ENCODE measurements at places on chromosomes 3 and 15.

GRCh38 chr15:67133738-67134066 lies 68.3 kb downstream of the SMAD3 start:
- no peak for DNase-seq

- DNase-seq, result no peak
Measured at GRCh38 chr3:182740710-182741109, 52.6 kb upstream of the ATP11B start.

DNA sequence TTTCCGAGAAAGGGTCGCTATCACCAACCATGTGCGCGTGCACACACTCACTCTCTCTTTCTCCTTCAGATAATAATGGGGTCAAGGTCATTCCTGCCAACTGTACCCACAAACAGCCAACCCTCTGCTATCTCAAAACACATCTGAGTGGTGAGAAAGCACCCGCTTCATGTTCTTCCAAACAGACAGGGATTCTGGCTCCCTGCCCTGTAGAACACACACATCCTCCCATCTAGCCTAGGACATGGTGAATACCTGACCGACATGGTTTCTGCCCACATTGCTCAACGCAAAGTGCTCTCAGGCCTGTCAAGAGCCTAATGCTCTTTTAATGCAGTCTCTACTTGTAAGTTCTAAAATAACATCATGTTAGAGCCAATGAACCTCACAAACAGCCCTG lies 302.2 kb downstream of the FOXP1 start:
- no peak for DNase-seq

GRCh38 chr3:36895496-36896409 lies 49.1 kb downstream of the TRANK1 start:
- no peak for DNase-seq

- DNase-seq, result no peak
Measured at GRCh38 chr15:50009634-50010033, 109.4 kb downstream of the ATP8B4 start.

DNA sequence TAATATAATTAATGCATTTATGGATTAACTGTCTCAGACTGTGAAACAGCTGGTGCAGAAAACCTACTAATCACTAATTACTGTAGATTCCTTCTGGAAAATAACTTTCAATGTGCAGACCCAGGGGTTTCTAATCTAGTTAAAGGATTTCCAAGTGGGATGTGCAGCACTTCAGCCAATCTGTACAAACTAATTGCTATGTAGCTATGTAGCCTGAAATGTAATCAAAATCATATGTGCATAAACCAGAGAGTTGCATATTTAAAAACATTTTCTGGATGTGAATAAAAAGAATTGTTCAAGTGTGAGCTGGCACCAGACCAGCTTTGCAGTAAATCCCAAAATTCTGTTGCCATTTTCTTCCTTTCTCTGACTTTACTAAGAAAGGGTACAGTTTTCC lies 127.5 kb upstream of the CD96 start:
- no peak for DNase-seq

- DNase-seq, result no peak
Measured at GRCh38 chr15:85578941-85579701, 198.7 kb downstream of the AKAP13 start.

GRCh38 chr3:29494305-29495036 lies 213.6 kb downstream of the RBMS3 start:
- no peak for DNase-seq

GRCh38 chr3:150736903-150737832 lies 25.8 kb downstream of the SIAH2 start:
- no peak for DNase-seq

DNA sequence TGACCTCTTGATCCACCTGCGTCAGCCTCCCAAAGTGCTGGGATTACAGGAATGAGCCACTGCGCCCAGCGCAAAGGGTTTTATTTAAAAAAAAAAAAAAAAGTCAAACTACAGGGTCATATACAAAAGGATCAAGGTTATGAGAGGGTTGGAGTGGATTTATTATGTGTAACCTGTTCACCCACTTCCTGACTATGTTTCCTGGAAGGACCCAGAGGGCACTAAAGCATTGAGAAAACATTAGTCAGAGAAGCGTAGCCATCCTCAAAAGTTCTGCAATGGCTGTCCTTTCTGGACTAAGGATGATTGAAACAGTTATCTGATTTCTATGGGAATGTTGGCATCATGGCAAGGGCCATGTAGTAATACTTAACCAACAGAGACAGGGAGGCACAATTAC lies 7.3 kb upstream of the SCAPER start:
- DNase-seq, result no peak

DNA sequence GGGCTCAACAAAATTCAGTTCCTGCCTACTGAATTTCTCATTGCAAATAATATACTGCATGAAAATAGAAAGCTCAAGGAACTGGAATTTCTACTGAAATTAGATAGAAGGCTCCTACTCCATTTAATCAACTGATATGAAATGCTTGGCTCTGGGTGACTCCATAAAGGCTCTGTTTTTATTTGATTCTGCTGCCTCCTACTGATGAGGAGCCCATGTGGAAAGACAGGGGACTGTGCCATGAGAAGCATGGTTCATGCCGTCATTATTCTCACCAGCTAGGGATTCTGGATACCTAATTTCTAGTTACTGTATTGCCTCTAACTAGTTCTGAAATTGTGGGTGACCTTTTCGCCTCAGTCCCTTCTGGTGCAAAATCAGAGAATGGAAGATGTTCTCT lies 366.2 kb upstream of the DPH6 start:
- DNase-seq, result no peak

- DNase-seq, result no peak
Measured at GRCh38 chr3:30354972-30355371, 251.4 kb upstream of the TGFBR2 start.

DNA sequence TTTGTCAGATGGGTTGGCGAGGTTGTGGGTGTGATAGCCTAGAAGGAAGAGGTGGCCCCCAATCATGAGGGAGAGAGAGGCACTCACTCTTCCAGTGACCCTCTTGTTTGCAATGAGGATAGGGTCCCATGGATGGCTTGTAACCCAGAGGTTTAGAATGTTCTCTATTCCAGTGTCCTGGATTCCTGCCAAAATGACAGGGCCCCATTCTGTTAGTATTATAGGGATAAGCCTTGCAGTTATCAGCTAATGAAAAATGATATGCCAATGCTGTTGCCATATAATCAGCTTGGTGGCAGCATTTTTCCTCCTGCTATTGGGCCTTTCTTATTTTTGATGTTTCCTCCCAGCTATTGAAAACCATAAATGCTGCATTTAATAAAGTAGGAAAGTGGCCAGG lies 23.3 kb upstream of the SENP7 start:
- DNase-seq, result no peak

DNA sequence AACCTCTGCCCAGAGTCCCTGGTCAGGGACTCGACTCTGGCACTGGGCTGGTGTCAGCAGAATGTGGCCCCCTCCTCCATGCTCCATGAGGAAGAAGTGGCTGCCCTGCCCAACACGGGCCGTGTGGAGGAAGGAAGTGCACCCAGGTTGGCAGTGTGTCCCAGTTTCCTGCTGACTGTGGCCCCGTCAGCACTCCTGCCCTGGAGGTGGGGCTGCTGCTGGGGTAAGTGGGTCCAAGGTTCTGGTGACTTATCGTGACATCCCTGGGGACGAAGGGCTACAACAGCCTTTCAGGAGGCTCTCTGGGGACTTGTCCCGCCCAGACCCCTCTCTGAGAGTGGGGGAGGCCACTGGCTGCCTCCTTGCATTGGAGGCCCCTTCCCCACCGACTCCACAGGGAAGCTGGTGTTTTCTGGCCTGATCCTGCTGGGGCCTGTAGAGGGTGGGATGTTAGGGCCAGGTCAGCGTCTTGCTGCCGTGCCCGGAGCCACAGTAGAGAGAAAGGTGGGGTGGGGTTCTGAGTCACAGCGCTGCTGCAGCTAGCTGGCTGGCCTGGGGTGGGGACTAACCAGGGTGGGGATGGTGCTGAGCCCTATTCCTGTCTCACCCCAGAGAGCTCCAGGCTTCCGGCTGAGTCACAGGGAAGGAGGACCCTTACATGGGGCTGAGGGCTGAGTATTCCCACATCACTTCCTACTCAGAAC lies 10.5 kb downstream of the SEMA4B start:
- DNase-seq, result no peak

GRCh38 chr3:188239035-188239434 lies 85.1 kb downstream of the LPP start:
- DNase-seq, result no peak

GRCh38 chr3:55309336-55309735 lies 177.8 kb downstream of the WNT5A start:
- DNase-seq, result no peak

- no peak for DNase-seq
Measured at GRCh38 chr3:56379723-56380287, 88.5 kb downstream of the ERC2 start.
